ENCODE measurements at places on chromosomes 1 and 21. TPM values are rescaled to one million over a fixed set of nuclear protein-coding genes. Genes with fewer than 3 reads are reported as not detected.

- ATAC-seq, result no peak
Observed at GRCh38 chr1:97105531-97105930, 383.9 kb downstream of the PTBP2 start.

- no peak for ATAC-seq
Observed at GRCh38 chr1:15727424-15727823, 8.6 kb upstream of the SLC25A34 start.

DNA sequence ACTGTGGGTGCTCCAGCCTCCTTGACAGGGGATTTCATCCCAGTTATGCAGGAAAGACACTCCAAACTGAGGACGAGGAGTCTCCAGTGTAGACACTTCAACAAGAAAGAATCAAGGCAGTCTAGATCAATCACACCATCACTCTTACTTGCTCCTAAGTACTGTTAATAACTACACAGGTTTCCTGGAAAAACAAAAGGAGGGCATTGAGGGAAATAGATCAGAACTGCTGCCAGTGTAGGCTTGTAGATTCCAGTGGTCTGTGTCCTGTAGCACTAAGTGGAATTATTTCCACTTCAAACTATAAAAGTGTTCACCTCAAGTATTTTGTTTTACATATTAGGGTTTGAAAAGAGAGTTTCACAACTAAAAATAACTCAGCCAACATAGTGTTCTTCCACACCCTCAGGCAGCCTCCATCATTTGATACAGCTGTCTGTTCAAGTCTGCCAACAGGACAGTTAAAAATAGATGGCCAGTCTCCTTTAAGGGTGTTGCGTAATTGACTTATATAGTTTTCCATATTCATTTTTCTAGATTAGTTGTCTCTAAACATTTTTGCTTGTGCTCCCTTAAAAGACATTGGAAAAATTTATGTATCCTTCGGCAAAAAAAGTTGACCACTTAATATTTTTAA, 32.0 kb upstream of the AGL start:
- no peak for ATAC-seq

GRCh38 chr1:28190337-28190979, 14.0 kb upstream of the PTAFR start:
- no peak for ATAC-seq

- ATAC-seq, result no peak
Observed at GRCh38 chr1:67611846-67612245, 73.2 kb upstream of the GADD45A start.

DNA sequence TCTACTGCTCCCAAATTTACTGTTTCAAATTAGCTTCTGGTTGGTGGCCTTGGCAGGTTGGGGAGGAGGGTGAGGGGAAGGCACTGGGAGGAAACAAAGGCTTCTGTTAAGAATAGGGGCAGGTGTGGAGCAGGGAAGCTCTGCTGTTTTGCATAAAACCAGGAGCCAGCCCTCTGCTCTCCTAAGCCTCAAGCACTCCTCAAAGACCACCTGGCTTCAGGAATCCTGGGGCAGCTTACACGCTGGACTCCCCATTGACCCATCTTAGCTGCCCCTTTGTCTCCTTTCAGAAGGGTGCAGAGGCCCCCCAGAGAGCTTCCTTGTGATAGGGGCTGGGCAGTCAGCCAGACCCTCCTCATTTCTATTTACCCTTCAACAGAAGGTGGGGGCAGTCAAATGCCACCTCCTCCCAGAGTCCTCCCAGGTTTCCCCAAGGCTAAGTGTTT, 11.5 kb upstream of the DHRS3 start:
- ATAC-seq, result no peak

DNA sequence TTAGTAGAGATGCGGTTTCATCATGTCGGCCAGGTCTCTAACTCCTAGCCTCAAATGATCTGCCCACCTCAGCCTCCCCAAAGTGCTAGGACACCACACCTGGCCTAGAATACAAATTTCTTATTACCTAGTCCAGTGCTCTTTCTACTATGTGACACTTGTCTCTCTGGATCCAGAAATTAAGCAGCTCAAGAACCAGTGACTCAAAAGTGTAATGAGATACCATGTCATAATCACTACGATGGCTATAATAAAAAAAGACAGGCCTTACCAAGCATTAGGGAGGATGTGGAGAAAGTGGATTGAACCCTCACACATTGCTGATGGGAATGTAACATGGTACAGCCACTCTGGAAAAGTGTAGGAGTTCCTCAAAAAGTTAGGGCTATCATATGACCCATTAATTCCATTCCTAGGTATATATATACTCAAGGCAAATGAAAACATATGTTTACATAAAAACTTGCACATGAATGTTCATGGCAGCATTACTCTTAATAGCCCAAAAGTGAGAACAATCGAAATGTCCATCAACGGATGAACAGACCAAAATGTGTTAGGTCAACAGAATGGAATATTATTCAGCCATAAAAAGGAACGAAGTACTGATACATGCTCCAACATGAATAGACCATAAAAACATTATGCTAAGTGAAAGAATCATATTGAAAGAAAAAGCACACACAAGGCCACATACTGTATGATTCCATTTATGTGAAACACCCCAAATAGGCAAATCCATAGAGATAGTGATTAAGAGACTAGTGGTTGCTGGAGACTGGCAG, 8.3 kb downstream of the TEX38 start:
- no peak for ATAC-seq

GRCh38 chr21:16324630-16325029, 594.8 kb downstream of the USP25 start:
- no peak for ATAC-seq

DNA sequence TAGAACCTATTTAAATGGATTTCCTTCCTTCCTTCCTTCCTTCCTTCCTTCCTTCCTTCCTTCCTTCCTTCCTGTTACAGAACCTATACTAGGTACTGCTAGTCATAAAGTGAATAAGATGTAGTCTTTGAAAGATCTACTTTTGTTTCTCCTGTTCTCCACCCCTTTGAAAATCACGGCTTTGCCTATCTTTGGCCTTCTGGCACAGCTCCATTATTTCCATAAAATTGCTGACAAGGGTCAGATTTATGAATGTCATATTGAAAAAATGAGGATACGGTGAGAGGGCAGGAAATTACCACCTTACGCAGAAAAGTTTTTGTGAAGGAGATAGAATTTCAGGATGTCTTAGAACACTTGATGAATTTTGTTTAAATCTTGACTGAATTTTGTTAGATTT, 18.1 kb upstream of the HMCN1 start:
- ATAC-seq, result no peak

DNA sequence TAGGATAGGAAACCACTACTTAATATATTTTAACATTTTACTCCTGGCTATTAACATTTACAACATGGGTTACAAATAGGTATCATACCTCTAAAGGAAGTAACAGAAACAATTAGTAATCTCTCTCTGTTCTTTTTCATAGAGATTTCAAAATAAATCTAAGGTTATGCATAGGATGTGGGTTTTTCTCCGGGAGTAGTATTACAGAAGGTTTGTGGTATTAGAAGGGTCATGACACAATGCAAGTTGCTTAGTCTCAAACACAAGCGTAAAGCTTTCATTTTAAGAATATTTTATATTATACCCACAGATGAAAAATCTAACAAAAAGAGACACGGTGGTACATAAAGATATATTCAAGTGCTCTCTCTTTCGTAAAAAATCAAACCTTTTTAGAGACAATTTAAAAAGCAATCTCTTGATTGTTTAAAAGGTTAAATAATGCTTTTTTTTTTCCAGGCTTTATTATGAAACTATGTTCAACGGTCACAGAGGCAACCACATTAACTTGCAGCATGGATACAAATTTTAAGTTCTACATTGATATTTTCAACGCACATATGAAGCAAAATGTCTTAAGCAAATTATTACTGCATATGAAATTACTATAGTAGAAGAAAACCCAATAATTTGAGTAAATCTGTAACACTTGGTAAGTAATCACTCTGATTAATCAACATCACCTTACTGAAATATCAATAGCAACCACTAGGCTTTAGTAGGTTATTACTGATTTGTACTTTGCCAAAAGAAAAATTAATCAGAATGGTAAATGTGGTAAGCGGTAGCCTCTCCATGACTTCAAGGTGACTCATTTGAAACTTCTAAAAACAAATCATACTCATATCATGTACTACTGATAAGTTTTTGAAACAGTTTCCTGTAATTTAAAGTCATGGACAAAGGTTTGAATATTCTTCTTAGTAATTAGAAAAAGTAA, 97.4 kb upstream of the GFI1 start:
- ATAC-seq, result no peak

The SPRR3 gene
- 12.7 TPM for total RNA-seq

The GPBP1L1 gene
- 104 TPM for total RNA-seq

The LRRC38 gene
- total RNA-seq, result not detected

The CELF3 gene
- total RNA-seq, result 0.22 TPM
